ENCODE measurements at places on chromosomes 7 and 10.

DNA sequence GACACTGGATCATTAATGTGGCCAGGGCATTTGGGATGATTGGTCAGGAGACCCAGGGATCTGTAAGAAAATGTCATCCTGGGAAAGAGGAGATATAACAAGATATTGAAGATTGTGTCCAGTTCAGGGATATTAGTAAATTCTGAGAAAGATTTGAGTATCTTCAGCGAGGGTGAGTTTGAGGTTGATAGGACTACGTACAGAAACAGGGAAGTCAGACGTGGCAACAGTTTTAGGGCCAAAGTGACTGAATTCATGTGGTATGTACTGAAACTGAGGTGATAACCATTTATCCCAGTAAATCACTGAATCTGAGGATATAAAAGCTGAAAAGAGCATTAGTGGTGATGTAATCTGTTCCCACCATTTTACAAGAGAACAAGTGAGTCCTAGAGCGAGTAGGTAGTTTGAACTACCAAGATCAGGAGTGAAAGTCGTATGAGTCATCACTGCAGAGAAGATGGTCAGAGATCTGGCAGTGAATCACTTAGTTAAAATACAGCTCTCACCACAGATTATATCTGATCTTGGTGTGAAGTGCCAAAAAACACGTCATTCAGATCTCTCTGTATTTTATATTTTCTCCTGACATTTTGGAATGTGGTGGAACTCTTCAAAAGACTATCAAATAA is 220.5 kb downstream of the CDK14 start:
- no peak for DNase-seq

- DNase-seq, result no peak
Measured at GRCh38 chr7:116223588-116223987, 13.2 kb downstream of the TES start.

- DNase-seq, result no peak
Measured at GRCh38 chr7:94289071-94289470, 105.6 kb upstream of the COL1A2 start.

DNA sequence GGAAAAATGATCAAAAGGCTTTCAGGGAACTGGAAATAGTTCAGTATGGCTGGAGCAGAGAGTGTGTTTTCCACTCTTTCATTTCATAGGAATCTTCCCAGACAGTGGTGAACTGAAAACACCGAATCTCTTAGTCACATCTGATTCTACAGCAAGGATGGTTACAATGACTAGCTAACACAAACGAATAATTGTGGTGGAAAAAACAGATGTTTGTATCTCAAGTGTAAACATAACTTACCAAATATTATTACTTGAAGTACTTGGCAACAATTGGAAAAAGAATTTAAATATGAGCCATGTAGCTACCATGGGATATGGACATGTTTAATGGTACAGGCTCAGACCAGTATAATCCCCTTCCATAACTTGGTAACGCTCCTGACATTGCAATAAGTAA is 21.1 kb upstream of the BPGM start:
- DNase-seq, result no peak

DNA sequence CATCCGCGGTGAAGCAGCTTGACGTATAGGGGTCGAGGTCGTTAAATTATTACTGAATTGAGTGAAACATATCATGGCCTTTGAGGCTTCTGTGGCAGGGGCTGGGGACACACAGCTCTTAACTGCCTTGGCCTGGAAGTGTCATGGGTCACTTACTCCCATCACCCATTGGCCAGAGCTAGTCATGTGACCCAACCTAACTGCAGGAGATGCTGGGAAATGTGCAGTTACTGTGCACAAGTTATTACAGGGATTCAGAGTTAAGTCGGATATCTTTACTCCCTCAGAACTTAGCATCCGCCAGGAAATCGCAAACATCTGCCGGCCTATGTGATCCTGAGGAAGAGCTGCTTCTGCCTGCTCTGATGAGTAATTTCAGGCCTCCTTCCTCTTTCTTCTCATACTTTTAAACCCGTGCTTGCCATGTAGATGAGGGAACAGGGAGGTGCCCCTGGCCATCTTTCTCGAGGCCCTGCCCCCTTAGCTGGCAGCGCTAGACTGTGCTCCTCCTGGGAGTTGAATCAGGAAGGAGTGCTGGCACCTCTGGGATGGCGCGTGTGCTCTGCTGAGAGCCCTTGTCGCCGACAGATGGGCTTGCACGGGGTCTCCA is 203.6 kb downstream of the TCF7L2 start:
- no peak for DNase-seq

All from stimulated activated CD8-positive, alpha-beta memory T cell treated with anti-CD3 and anti-CD28 coated beads, Interleukin-15, amount 100 ng/mL, for 24 hours (primary cell).